ENCODE measurements at places on chromosomes 3 and 15. TPM values are rescaled to one million over a fixed set of nuclear protein-coding genes. Genes with fewer than 3 reads are reported as not detected.

- no peak for DNase-seq
- H3K4me3 ChIP-seq, result no peak overlapping the region
- H3K4me1 ChIP-seq, result peaks cover 9% of the 10 kb centered on the region
- peaks cover 38% of the 10 kb centered on the region for H3K36me3 ChIP-seq
- H3K27ac ChIP-seq, result no peak overlapping the region
These were observed 20.9 kb downstream of the CXCR6 start for GRCh38 chr3:45964139-45964538.

GRCh38 chr3:51896607-51897305, 6.4 kb downstream of the IQCF1 start:
- no peak for DNase-seq
- H3K27ac ChIP-seq, result no peak overlapping the region
- no peak overlapping the region for H3K4me3 ChIP-seq
- no peaks in the 10 kb centered on the region for H3K36me3 ChIP-seq
- H3K27me3 ChIP-seq, result no peaks in the 10 kb centered on the region

DNA sequence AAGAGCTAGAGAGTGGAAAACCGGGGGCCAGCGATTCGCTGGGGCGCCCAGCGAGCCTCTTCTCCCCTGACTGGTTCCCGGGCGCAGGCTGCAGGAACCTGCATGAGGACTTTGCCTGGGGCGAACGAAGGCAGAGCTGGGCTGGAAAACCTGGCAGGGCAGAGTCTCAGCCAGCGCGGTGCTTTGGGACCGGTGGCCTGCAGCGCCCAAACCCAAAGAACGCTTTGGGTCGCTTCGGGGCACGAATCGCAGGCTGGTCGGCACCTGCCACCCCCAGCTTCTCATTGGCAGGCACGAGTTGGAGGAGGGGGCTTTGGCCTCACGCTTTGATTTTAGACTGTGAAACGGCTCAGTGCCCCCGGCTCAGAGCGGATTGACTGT, 3.0 kb downstream of the ONECUT1 start:
- H3K4me3 ChIP-seq, result no peak overlapping the region
- no peaks in the 10 kb centered on the region for H3K36me3 ChIP-seq
- no peaks in the 10 kb centered on the region for H3K4me1 ChIP-seq
- DNase-seq, result no peak
- H3K27me3 ChIP-seq, result peaks cover 43% of the 10 kb centered on the region

GRCh38 chr15:25790000-25790660, 73.0 kb downstream of the ATP10A start:
- H3K27me3 ChIP-seq, result no peaks in the 10 kb centered on the region
- peaks cover 5% of the 10 kb centered on the region for H3K4me1 ChIP-seq
- H3K36me3 ChIP-seq, result no peaks in the 10 kb centered on the region
- H3K27ac ChIP-seq, result no peak overlapping the region
- H3K4me3 ChIP-seq, result no peak overlapping the region
- DNase-seq, result no peak

DNA sequence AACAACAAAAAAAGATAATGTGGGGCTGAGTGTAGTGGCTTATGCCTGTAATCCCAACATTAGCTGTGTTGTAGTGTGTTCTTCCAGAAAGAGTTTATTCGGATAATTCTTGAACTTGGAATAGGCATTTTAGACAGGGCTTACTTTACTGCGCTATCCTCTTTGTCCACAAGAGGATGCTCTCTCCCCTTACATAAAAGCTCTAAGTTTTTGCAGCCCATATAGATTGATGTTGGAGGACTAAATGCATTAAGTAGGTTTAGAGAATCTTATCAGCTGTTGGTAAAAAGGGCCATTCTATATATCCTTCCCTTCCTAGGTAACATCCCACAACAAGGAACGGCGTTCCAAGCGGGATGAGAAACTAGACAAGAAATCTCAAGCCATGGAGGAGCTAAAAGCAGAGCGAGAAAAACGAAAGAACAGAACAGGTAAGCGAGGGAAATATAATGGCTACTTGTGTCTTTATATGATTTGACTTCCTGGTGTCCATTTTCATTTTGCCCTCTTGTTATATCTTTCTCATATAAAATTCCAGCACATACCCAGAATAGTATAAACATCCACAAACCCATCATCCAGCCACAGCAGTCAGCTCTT, 27.8 kb upstream of the ITPKA start:
- peak; percentile 43 for DNase-seq
- no peak overlapping the region for H3K4me3 ChIP-seq
- no peaks in the 10 kb centered on the region for H3K4me1 ChIP-seq

DNA sequence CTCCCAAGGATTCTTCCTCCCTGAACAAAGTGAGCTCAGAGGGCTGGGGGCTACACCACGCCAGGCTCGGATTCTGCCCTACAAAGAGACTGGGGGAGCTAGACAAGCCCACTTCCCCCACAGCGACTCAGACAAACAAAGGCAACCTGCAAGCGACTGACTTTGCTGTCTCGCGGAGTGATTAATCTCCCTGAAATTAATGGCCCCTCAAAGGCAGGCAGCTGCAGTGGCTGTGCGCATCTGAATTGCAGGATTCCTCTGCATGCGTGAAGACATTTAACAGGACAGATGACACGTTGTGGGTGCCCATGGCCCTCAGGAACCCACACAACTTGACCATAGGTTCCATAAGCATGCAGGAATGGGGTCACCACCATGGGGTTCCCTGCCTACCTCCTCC, 18.4 kb downstream of the CTXND1 start:
- no peaks in the 10 kb centered on the region for H3K36me3 ChIP-seq
- no peak for DNase-seq
- H3K27ac ChIP-seq, result no peak overlapping the region

DNA sequence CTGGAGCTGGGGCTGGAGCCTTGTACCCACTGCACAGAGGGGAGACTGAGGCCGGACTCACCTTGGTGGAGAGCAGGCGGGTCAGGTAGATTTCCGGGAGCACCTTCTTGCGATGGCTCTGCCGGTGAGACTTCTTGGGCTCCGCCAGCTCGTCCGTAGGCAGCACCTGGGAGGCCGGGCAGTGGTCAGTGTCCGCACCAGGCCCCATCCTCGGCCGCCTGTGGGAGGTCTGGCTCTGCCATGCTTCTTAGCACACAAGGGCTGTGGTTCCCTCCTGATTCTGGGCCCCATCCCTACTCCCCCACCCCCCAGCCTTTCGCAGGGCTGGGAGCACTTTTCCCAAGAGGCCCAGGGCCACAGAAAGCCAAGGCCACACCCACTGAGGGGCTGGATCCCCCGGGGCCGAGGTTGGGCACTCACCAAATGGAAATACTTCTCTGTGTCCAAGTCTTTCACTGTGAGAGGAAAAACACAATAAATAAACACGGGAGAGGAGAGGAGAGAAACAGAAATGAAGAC, 17.4 kb downstream of the H1-8 start:
- no peaks in the 10 kb centered on the region for H3K4me1 ChIP-seq
- H3K36me3 ChIP-seq, result no peaks in the 10 kb centered on the region
- no peaks in the 10 kb centered on the region for H3K27me3 ChIP-seq
- no peak for DNase-seq
- no peak overlapping the region for H3K4me3 ChIP-seq

GRCh38 chr3:165523801-165524200, 313.4 kb downstream of the BCHE start:
- H3K36me3 ChIP-seq, result no peaks in the 10 kb centered on the region
- no peak for DNase-seq
- no peak overlapping the region for H3K4me3 ChIP-seq
- no peaks in the 10 kb centered on the region for H3K4me1 ChIP-seq
- no peak overlapping the region for H3K27ac ChIP-seq

TIMP4 gene
- total RNA-seq, result not detected

GOLGA6B gene
- not detected for total RNA-seq

CHDH gene
- 0.08 TPM for total RNA-seq

Measured in naive thymus-derived CD4-positive, alpha-beta T cell (primary cell).